ENCODE measurements at places on chromosomes 2 and 18.

GRCh38 chr2:127485694-127486071 lies 40.6 kb downstream of the IWS1 start:
- DNase-seq = no peak

DNA sequence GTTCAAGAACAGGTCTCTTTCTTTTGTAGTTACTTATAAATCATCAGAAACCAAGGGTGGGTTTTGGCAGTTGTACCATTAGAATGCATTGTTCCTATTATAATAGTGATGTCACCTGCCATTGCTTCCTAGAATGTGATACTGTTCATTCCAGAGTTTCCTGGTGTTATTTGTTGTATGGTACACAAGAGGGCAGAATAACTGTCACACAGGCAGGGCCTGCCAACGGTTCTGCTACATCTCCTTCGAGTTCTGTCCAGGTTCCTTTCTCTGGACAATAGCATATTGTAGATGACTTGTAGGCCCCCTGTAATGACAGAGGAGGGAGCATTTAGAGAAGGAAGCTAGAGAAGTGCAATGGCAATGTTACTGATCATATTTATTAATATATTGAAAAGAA lies 98.3 kb downstream of the KLHL14 start:
- DNase-seq = no peak

DNA sequence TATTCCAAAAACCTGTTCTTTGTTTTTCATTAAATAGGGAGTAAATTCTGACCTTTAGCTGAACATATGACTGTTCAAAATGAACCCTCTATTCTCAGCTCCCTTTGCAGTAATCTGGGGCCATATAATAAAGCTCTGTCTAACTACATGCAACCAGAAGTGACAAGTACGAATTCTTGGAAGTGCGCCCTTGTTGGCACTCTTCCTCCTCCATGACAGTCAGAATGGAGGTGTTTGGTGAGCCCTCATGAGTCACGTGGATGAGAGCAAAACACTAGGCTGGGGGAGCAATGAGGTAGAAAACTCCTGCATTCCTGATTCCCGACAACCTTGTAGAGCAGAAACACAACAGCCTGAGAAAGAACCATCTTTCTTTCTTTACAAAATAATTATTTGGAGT lies 552.9 kb downstream of the FBXO15 start:
- no peak for DNase-seq

DNA sequence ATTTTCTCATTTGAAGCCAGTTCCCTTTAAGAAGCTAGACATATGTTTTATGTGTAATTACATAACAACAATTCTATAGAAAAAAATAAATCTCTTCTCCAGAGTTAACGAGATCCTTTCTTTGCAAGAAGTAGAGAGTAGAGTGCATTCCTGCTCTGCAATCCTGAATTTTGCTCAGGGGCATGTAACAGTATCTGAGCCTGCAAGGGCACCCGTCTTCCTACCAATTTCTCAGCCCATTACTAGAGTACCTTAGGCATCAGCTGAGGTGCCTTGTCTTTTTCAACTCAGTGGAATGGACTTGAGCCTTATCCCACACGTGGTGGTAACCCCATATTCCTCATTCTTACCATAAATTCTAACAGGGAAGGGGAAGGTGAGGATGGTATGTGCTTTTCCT lies 205.9 kb downstream of the IKZF2 start:
- DNase-seq = no peak

Data from activated CD4-positive, alpha-beta T cell treated with anti-CD3 and anti-CD28 coated beads for 4 hours (primary cell).